ENCODE measurements at places on chromosomes 7 and 10. TPM values are rescaled to one million over a fixed set of nuclear protein-coding genes. Genes with fewer than 3 reads are reported as not detected.

DNA sequence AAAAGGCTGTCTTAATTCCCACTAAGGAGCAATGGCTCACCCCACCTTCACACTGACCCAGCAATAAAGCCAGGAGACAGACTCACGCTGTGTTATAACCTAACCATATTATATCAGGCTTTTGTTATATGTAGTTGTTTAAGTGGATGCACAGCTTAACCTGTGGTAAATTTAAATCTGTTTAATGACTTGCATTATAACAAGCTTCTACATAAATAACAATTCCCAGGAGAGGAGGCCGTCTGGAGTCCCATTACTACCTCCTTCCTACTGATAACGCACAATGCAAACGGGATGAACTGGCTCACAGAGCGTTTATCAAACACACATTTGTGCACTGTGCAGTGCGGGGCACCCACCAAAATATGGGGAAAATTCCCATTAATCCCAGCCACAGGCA is 102.1 kb upstream of the MGMT start:
- no peak for DNase-seq

DNA sequence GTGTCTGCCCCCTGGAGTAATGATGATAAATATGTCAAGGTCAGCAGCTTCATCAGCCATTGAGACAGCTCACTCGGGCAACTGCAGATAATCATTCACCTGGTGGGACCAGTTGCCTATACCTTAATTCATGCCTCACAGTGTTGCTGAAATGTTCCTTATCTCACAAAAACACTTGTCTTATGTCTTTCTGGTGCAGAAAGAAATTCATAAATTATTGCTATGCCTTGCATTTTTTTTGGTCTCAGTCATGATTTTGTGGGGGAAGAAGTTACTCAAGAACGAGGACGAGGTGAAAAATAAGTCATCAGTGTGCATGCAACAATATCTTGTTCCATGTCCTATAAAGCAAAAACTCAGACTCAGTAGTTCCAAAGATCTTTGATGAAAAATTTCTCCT is 16.0 kb downstream of the TRIL start:
- DNase-seq, result peak; percentile 18

Gene FAM3C
- polyA plus RNA-seq, result 53.1 TPM

DNA sequence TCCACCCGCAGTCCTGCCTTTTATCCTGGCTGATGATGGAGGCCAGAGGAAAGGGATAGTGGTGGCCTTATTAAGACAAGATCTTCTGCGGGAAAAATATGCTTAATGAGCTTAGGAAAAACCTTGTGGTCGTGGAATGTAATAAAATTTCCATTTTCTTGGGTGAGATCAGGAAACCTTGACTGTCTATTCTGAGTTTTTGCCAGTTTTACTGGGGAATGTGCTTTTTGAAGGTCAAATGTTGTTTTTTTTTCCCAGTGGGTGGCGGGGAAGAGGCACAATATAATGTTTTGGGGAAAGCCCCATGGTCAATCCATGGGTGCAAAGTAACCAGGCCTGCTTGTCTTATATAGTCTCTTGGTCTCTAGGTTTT is 118.5 kb downstream of the CREB5 start:
- no peak for DNase-seq

- peak; percentile 82 for DNase-seq
Observed at GRCh38 chr10:110311357-110311949, 6.7 kb upstream of the SMNDC1 start.

- no peak for DNase-seq
Observed at GRCh38 chr7:155194382-155195140, 103.1 kb upstream of the INSIG1 start.

Gene CARD11
- polyA plus RNA-seq, result not detected

- no peak for DNase-seq
Observed at GRCh38 chr7:130791746-130792145, 57.7 kb upstream of the KLF14 start.

DNA sequence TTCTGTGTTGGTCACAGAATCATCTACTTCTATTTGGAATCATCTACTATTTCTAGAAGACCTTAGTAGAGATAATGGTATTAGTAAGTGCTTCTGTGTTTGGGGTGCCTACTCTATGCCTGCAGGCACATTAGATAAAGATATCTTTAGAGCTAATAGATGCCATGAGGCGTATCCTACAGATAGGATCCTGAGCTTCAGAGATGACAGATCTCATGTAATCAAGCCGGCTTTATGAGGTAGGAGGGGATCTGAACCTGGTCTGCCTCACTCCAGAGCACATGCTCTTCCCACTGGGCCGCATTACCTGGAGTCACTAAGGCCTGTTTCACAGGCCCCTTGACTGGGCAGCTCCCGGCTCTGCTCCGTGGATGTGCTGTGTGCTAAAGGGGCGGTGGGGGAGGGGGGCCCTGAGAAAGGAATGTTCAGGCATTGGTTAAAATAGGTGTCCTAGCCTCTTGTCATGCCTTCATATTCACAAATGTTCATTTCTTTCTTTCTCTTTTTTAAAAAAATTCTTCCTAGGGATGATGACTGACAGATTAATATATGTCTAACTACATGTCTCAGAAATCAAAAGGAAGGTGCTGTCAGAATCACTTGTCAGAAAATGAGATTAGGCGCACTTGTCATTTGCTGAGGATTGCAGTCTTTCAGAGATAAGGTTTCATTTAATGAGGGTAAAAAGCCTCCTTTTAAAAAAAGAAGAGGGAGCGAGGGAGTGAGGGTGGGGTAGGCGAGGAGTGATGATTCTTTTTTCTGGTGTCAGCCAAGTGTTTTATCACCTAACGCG is 458.0 kb upstream of the GALNT17 start:
- DNase-seq, result no peak

DNA sequence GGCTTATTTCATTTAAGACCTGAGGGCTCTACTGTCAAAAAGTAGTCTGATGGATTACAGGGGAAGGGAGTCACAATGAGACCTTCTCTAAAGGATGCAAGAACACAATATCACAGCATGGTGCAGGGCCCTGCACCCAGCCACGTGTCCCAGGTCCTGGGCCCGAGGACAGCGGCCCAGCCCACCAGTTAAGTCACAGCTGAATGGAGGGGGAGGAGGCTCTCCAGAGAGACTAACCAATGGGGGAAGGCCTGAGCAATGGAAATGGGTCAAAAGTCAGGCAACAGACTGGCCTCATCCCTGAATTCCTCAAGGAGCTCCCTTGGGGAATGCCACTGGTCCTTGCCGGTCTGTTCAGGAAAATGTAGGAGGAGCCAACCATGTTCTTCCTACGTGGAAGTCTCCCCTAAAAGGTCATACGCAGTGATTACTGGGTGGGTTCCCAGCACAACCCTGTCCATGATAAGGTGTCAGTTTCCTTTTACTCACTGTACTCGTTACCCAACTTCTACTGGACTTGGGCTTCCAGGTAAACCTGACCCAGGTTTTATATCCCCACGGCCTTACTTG is 28.3 kb downstream of the CCDC3 start:
- DNase-seq, result no peak

Gene SPDYE11
- polyA plus RNA-seq, result 0.65 TPM

Gene AMZ1
- polyA plus RNA-seq, result 5.9 TPM

- DNase-seq, result no peak
Observed at GRCh38 chr7:99460651-99461050, 5.3 kb downstream of the ATP5MF start.

Gene MSS51
- 0.28 TPM for polyA plus RNA-seq

DNA sequence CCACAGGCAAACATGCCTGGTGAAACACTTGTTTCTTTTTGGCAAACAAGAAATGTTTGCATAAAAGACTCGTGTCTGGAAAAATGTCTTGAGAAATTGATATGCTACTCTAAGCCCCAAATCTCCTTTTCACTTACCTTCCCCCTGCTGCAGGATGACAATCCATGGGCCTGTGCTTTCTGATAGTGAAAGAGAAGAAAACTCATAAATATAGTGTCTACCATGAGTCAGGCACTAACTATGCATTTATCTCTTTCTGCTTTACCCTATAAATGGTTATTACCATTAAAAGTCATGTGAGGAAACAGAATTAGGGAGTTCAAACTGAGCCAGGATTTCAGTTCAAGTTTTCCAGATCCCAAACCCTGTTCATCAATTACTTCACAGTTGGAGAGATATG is 6.6 kb upstream of the TARP start:
- no peak for DNase-seq
